Left renal pelvis (tissue), 4 donors: ENCODE measurements at places on chromosomes 13 and 19.

- peak; percentile 91 for DNase-seq
Measured at GRCh38 chr19:58554494-58555368, at the start of gene CHMP2A. TSS of gene CHMP2A (minus strand) at chr19:58555105. CDS start at chr19:58554212, 893 bp downstream.

DNA sequence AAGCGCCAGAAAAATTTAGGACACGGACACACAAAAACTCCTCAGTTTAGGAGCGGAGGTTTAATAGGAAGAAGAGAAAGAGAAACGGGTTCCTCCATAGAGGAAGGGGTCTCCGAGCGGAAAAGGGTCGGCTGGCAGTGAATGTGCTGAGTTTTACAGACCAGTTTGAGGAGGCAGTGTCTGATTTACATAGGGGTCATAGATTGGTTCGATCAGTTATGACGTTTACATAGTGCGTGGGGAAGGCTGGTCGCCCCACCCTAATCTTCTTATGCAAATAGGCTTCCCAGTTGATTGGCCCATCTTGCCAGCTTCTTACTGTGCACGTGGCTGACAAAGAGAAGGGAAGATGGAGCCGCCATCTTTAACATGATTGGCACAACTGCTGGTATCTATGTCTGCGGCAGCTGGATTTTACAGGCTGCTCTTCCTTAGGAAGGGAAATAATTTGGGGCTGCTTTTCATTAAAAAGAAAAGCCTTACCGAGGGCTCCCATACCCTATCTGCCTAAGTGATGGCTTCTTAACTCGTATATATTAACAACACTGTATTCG lies 1.2 kb upstream of the ZNF225 start:
- DNase-seq: no peak

DNA sequence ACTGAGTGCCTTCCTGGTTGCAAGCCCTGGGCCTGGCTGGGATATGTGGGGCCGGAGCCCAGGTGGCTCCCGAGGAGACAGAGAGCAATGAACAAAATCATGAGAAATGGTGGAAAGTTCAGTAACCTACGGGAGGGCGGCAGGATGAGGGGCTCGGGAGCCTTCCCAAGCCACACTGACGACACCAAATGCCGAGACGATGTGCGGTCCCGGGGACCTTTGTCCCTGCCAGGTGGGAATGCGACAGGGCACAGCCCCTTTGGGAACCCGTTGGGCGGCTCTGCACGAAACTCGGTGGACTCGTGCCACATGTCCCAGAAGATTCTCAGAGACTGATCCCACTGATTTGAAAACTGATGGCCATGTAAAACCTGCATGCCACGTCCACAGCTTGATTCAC lies 11.7 kb upstream of the ZNF14 start:
- no peak for DNase-seq

- DNase-seq: no peak
Measured at GRCh38 chr19:27674701-27675100, 1538.2 kb downstream of the UQCRFS1 start.

DNA sequence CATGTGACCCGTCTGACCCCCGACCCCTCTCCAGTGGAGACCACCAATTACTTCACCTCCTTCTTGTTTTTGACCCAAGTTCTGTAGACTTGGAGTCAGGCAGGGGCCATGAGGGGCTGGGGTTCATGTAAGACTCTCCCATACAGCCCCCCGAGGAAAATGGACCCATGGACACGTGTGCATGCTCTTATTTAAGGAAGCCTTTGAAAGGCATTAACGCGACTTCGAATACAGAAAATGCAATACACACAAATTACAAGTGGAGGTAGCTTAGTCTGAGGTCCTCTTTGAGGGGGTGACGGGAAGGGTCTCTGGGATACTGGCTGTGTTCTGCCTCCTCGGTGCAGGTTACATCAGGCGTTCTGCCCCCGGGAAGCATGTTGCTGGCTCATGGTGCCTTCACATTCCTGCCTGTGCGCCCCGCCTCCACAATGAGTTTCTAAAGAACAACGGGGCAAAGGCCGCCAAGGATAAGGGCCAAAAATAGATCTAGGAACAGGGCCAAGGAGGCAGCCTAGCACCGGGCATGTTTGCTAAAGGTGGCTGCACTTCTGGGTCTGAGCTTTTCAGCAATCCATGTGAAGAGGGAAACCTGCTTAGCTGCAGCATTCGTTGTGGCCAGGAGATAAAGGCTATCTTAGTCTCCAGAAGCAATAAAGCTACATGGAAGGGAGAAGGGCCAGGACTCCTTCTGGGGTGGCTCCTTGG lies 54.5 kb downstream of the RAB20 start:
- DNase-seq: no peak

- DNase-seq: no peak
Measured at GRCh38 chr13:30906411-30907051, 460 bp downstream of the MEDAG start.

GRCh38 chr19:41563854-41564514 lies 12.0 kb upstream of the CEACAM21 start:
- DNase-seq: no peak

- no peak for DNase-seq
Measured at GRCh38 chr19:1520203-1520780, 3.6 kb upstream of the PLK5 start.

- no peak for DNase-seq
Measured at GRCh38 chr13:106795847-106796246, 227.9 kb upstream of the ARGLU1 start.

DNA sequence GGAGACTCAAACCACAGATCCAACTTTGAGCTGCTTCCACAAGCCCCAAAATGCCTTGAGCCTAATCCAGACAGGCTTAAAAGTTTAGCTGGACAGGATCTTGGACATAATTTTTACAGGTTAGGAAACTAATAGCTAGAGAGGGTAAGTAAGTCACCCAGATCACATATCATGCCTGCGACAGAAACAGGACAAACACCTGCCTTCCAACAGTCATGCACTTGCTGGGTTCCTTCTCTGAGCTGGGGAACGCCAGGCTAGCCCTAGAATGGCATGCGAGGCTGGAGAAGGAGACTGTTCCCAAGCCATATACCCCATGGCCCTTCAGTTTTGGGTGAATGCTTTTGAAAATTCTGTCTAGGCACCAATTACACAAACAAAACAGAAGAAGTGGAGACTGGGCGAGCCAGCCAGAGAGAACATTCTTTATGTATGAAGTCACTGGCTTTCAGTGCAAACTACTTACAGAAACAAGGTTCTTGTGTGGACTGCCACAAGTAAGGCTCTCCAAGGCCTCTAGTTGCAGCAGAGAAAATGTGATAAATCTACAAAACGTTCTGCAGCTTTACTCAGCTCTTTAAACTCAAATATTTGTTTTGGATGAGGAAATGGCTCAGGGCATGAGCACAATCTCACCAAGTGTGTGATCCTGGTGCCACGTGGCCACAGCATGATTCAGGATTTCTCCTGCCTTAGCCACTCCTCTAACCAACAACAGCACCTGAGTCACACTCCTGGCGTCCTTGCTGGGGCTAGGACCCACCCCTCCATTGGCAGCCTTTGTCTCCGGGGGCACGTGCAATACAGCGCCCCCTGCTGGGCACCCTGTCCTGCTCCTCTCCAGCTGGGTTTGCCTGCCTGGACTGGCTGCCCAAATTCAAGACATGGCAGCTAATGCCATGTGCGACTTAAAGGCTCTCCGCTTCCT lies 73.4 kb upstream of the UBL3 start:
- DNase-seq: no peak
